Epithelial cell of umbilical artery (primary cell): ENCODE measurements at places on chromosomes 6 and 20. TPM values are rescaled to one million over a fixed set of nuclear protein-coding genes. Genes with fewer than 3 reads are reported as not detected.

Gene MYLK4
- 0.15 and 0.32 TPM in 2 replicates for total RNA-seq

Gene GPX5
- not detected in 2 replicates for total RNA-seq

Gene MYLK2
- total RNA-seq = 0.15 and 0.32 TPM in 2 replicates

Gene GRM1
- total RNA-seq = not detected in 2 replicates

Gene SLC22A2
- not detected in 2 replicates for total RNA-seq

Gene ASIP
- not detected in 2 replicates for total RNA-seq

Gene NRSN1
- total RNA-seq = not detected in 2 replicates

Gene VSTM2L
- total RNA-seq = not detected in 2 replicates

Gene ECT2L
- total RNA-seq = 0.32 TPM in 1 of 2 replicates, not detected in the other

Gene TP53TG5
- not detected in 2 replicates for total RNA-seq

Gene DYNLT2
- 0.61 and 0.97 TPM in 2 replicates for total RNA-seq

Gene KCNB1
- total RNA-seq = under 0.01 TPM in 1 of 2 replicates, not detected in the other

Gene ASXL1
- 25.3 and 32.1 TPM in 2 replicates for total RNA-seq

Gene PTGIS
- 0.97 and 2.4 TPM in 2 replicates for total RNA-seq

Gene ENPP5
- total RNA-seq = not detected in 2 replicates

Gene IRF4
- total RNA-seq = not detected in 2 replicates

Gene METTL24
- not detected in 2 replicates for total RNA-seq

Gene MAK
- total RNA-seq = not detected in 2 replicates

Gene BTNL2
- total RNA-seq = not detected in 2 replicates

Gene DLGAP4
- total RNA-seq = 7.0 and 8.1 TPM in 2 replicates

Gene OR2J3
- total RNA-seq = not detected in 2 replicates

Gene TMEM200A
- 3.0 and 3.2 TPM in 2 replicates for total RNA-seq

Gene ARMH2
- not detected in 2 replicates for total RNA-seq

Gene MLIP
- 12.0 and 21.1 TPM in 2 replicates for total RNA-seq

Gene PPP1R16B
- 54.9 and 72.4 TPM in 2 replicates for total RNA-seq

Gene PRL
- total RNA-seq = not detected in 2 replicates

Gene SIM1
- total RNA-seq = under 0.01 and 0.15 TPM in 2 replicates

Gene CLDN20
- 0.30 TPM in 1 of 2 replicates, not detected in the other for total RNA-seq

Gene WFDC12
- total RNA-seq = not detected in 2 replicates

Gene FAM217A
- total RNA-seq = not detected in 2 replicates

Gene MCCD1
- total RNA-seq = not detected in 2 replicates

Gene PGBD1
- total RNA-seq = 7.5 and 9.0 TPM in 2 replicates
